ENCODE measurements at places on chromosomes 3 and 15.

DNA sequence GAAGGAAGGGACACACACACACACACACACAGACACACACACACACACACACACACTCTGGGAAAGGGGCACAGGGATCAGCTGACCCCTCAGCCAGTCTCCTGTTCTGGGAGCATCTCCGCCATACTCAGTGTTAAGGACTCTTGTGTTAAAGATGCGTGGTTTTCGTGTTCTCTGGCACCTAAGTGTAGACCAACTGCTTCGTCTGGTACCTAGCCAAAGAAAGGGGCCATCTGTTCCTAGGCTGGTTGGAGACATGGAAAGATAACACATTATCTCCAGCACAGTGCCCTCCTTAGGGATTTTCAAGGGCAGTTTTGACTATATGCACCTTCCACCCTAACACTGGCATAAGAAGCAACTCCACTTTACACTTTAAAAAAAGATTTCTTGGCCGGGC lies 65.1 kb downstream of the EPHB1 start:
- DNase-seq: no peak

DNA sequence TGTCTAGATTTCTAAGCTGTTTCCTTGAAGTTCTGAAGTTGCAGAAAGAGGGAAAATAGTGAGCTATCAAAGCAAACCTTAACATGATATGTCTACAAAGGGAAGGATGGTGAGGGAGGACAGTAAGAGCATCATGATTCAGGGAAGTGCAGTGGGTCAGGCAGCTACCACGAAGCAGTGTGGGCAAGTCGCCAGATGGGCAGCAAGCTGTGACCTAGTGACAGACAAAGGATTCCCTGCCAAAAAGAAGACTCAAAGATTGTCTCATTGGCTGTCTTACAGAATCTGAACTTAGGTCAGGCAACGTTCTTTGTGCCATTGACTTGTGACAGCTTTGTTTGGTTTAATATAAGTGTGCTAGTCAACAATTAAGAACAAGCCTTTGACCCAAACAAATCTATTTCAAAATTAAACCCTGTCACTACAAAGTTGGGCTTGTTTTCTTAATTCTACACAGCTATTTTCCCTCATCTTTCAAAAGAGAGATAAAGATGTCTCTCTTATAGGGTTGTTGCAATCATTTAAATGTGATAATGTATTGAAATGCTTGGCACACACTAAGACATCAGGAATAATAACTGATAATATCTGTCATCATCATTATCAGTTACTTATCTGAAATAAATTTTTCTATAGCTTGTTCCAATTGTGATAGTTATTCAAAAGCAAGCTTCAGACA lies 153.3 kb downstream of the ECT2 start:
- no peak for DNase-seq

DNA sequence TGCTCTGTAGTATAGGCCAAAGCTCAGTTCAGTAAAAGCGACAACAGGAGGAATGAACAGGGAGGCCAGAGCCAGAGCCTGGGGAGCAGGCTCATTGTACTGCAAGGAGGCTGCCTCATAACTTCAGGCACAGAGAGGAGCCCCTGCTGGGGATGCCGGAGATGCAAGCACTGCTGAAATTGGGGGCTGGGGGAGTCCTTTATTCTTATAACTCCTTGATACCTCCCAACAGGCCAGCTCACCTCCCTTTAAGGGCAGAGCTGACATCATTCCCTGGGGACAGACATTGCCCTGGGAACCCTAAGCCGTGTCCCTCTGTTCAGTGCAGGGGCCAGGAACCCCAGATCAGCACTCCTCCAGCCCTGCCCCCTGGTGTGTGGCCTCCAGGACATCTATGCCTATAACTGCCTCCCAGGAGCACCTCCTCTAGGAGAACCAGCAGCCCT lies 83.8 kb upstream of the MRPS22 start:
- no peak for DNase-seq

- no peak for DNase-seq
Measured at GRCh38 chr15:48389691-48390143, 58.5 kb downstream of the DUT start.

GRCh38 chr3:138778643-138779042 lies 56.1 kb downstream of the PIK3CB start:
- no peak for DNase-seq
